NCI-H460 (cell line): ENCODE measurements at places on chromosomes 7 and 10. TPM values are rescaled to one million over a fixed set of nuclear protein-coding genes. Genes with fewer than 3 reads are reported as not detected.

- no peak for DNase-seq
Measured at GRCh38 chr10:8047452-8048280, 6.8 kb upstream of the GATA3 start.

DNA sequence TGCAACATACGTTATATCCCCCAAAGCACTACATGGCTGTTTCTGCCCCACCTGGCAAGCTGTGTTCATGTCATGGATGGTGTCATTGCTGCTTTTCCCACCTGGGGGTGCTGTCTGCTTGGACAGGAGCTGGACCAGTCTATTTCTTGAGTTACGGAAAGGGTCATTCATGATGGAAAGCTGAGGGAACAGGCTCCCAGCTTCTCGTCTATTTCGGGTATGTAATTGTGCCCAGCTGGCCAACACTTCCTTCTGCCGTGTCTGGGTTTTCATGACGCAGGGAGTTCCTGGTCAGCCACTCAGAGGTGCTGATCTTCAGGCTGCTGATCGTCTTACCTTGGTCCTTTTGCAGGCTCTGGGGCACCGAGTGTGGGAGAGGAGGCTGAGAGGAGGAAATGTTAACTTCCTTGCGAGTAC lies 8.6 kb downstream of the BTBD16 start:
- peak; percentile 54 for DNase-seq

- no peak for DNase-seq
Measured at GRCh38 chr7:126361183-126361582, 891.6 kb downstream of the GRM8 start.

- no peak for DNase-seq
Measured at GRCh38 chr10:31937371-31937770, 8.7 kb upstream of the ARHGAP12 start.

GRCh38 chr7:33667196-33667595 lies 238.1 kb upstream of the BMPER start:
- DNase-seq = no peak

DNA sequence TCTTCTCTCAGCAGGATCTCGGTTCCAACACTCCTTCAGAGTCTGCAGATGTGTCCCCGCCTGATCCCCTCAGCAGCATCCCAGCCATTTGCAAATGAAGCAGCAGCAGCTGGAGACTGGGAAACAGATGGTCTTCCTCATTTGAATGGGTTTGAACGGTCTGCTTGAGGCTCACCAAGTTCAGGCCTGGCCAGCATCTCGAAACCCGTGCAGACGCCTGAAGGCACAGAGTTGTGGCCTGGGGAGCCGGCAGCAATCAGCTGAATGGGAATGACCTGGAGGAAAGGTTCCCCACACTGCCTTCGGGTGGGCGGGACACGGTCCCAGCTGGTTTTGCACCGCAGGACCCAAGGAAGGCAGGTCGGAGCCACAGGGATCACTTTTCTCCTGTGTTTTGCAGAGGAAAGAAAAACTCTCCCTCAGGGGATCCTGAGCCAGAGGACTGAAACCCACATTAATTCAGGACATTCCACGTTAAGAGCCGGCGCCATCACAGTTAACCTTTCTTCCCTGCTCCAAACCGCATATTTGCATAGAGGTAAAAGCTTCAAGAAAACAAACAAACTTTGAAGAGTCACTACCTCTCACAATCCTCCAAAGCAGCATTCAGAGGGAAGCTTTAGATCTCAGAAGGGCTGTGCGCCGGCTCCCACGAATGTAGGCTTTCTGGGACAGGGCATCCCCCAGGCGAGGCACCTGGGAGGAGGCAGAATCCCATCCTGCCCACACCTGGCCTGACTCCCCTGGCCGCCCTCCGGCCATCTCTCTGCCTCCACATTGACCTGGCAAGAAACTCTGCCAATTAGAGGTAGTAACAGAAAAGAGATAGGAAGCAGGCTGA lies 17.7 kb downstream of the FGFR2 start:
- DNase-seq = no peak

Gene ZNF467
- 3.3 TPM in 2 replicates for total RNA-seq

- no peak for DNase-seq
Measured at GRCh38 chr10:131109726-131110125, 201.8 kb downstream of the TCERG1L start.
